ENCODE measurements at places on chromosomes 5 and 9.

GRCh38 chr5:159779481-159779880, 136.8 kb upstream of the ADRA1B start:
- DNase-seq, result peak; percentile 21

DNA sequence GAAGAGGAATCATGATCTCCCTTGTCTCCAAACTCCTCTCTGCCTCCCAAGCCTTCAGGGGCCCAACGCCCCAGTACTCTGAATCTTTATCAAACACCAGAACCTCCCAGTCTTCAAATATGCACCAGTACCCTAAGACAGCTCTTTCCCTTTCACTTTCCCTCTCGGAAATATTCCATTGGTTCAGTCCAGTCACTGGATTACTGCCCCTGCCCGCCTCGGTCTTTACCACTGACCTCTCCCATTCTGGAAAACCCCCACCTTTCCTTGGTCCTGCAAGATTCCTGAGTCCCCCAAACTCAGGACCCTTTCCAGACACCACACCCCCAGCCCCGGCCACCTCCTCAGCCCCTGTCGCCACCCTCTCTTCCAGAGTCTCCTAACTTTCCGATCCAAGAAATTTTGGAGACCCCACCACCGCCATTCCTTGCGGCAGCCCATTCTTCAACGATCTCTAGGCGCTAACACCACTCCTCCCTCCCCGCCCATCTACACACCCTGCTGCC, 674 bp downstream of the C5orf15 start:
- peak; percentile 76 for DNase-seq

GRCh38 chr5:14783691-14784090, 87.9 kb downstream of the ANKH start:
- DNase-seq, result no peak

DNA sequence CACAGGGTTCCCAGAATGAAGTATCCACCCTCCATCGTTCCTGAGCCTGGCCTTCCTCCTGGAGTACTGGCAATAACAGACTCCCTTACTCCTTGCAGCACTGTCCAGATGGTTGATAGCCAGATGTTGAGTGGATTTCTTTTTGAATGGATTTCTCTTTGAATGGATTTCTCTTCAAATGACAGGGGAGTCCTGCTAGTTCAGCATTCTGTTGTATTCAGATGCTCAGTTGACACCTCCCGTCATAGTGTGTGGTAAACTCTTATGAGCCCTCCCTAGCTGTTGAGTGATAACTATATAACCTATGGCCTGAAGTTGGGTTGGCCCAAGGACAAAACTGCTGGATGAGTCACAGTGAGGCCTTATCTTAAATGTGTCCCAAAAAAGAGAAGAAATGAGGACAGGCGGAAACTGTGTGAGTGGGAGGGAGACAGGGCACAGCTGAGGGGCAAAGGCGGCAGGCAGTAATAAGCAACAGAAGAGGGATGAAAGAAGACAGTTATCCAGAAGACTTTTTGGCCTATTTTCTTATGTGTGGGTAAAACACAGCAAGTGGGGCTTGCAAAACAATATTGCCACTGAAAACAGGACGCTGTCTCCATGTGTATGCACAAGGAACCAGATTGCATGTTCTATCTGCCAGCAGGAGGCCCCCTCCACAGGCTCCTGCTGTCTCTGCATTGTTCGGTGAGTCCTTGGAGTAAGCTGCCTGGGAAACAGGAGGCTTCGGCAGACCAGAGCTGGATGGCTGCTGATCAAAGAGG, 209.5 kb upstream of the S1PR3 start:
- DNase-seq, result peak; percentile 92

Measured in fibroblast of villous mesenchyme (primary cell).